ENCODE measurements at places on chromosomes 4 and X.

DNA sequence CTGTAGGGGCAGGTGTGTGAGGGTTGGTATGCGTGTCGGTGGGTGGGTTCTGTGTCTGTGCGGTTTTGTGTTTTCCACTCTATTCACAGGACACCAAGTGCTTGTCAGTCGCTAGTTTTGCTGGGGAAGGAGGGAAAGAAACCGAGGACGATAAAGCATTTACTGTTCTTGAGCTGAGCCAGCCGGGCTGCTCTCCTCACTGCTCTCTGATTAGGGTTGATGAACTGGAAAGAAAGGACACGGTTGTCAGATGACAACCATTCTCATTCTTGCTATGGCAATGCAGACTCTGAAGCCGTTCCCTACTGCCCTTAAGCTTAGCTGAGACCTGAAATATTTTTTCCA, 832 bp downstream of the EGFL6 start:
- no peak for DNase-seq

DNA sequence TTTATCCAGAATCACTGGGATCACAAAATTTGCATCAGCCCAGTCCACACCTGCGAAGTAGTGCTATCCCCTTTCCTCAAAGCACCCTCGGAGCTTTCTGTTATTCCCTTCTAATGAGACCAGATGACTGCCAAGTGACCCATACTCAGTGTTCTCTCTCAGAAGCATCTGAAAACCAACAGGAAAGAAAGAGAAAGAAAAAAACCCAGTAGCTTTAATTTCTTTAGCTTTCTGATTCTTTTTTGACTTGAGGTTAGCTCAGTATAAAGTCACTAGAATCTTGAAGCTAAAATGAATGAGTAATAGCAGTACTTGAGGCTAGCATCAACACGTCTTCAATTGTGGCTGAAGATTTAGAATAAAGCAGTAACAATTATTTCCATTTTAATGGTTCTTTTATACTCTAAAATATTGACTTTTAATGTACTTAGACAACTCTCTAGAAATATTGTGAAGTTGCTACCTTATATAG, 124.4 kb downstream of the ANK2 start:
- DNase-seq: no peak

DNA sequence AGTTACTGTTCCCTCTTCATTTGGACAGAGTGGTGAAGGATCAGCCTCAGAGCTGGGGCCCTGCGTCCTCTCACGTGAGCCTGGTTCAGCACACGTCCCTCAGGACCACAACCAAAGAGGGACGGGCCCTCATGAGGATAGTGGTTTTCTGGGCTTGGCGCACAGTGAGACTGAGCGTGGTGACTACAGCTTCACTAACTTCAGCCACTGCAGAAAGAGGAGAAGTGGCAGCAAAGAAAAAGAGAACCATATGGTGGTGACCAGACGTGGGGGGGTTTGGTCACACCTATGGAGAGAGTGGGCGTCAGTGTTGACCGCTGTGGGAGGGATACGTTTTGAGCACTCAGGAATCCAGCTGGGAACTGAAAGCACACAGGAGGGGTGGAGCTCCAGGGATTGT, 21.8 kb upstream of the TNIP3 start:
- DNase-seq: no peak

GRCh38 chrX:154800478-154801210, 4.6 kb downstream of the MPP1 start:
- DNase-seq: no peak

DNA sequence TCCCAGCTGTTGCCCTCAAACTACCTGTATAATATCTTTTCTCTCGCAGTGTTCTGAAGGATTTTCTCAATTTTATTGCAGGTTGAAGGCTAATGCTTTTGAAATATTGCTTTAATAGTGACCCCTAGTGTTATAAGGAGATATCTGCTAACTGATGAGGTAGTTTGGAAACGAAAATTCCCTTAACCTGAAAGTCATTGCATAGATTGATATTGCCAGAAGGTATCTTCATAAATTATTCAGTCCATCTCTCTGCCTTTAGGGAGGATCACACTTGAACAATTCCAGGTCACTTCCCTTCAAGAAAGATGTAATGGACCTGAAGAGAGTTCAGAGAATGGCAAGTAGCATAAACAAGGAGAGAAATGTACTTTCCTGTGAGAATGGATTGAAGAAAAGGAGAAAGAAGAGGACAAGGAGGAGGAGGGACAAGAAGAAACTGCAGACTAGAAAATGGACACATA, 44.1 kb downstream of the TIGD4 start:
- DNase-seq: no peak

GRCh38 chr4:143337600-143338287, 1.1 kb downstream of the GAB1 start:
- no peak for DNase-seq

- DNase-seq: no peak
Observed at GRCh38 chr4:154526151-154526550, 24.0 kb downstream of the PLRG1 start.

DNA sequence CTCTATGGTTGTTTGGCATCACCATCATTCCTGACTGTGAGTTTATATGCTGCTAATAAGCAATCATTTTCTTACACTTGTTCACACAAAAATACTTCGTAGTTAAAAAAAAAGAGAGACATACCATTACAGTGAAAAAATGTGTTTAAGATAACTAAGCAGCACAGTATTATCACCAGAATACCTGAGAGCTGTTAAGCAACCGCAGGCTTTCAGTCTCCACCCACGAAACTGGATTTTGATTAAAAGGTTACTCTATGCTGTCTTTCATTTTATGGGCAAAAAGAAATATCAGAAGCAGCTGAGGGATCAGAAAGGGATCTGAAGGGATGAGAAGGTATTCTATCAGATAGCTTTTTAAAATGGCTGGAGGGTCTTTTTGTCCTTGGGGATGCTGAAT, 148.3 kb downstream of the NEK1 start:
- no peak for DNase-seq

GRCh38 chrX:131818297-131818936, 204.7 kb upstream of the STK26 start:
- DNase-seq: no peak

DNA sequence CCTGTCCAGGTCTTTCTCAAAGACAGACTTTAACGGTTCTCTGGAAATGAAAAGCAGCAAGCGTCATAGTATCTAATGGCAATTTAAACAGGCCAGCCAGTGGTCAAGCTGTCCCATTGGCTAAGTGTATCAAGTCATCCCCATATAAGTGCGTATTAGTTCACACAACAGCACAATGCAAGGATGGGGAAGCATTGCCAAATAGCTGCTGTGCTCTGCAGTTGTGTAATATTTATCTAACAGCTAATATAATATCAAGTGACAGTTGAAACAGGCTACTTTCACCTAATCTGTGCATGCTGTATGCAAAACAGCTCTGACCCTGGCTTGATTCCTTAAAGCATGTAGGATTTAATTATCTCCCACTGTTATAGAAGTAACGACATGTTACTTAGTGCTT, 134.8 kb upstream of the PPARGC1A start:
- DNase-seq: no peak

DNA sequence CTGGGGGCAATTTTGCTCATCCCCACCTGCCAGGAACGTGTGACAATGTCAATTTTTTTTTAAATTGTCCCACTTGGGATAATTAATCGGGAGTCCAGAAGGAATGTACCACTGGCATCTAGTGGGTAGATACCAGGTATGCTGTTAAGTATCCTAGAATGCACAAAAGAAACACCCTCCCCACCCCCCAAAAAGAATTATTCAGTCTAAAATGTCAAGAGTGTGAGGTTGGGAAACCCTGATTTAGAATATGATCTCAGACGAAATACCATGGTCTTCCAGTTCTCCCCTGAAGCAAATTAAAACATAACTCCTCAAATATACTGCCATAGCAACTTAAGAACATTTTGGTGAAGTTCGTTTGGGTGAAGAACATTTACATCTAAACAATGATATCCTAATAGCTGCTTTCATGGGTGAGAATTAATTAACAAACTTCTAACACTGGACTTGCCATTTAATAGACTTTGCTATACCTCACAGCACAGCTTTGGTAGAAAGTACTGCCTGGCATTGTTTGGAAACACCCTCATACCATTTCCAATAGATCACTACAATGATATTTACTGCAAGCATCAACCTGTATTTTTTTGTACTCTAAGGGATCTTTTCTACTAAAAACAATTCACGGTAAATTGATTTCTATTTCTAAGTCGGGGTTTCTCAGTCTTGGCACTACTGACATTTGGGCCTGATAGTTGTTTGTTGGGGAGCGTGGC, 36.5 kb downstream of the SH3RF1 start:
- no peak for DNase-seq

GRCh38 chrX:108148524-108148923, 56.9 kb downstream of the ATG4A start:
- no peak for DNase-seq

- DNase-seq: no peak
Observed at GRCh38 chrX:83771664-83772063, 89.3 kb upstream of the CYLC1 start.

DNA sequence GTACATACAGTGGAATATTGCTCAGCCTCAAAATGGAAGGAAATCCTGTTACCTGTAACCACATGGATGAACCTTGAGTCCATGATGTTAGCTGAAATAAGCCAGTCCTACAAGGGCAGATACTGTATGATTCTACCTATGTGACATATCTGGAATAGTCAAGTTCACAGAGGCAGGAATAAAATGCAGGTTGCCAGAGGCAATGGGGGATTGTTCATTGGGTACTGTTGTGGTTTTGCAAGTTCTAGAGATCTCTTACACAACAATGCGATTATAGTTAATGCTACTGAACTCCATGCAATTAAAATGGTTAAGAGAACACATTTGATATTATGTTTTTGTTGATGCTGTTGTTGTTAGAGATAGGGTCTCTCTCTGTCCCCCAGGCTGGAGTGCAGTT, 74.6 kb downstream of the SHROOM2 start:
- no peak for DNase-seq

- no peak for DNase-seq
Observed at GRCh38 chrX:133928365-133928764, 57.0 kb downstream of the GPC3 start.

- DNase-seq: no peak
Observed at GRCh38 chr4:15510961-15511360, 41.3 kb downstream of the CC2D2A start.

- DNase-seq: no peak
Observed at GRCh38 chrX:77450996-77451395, 3.8 kb downstream of the FGF16 start.

DNA sequence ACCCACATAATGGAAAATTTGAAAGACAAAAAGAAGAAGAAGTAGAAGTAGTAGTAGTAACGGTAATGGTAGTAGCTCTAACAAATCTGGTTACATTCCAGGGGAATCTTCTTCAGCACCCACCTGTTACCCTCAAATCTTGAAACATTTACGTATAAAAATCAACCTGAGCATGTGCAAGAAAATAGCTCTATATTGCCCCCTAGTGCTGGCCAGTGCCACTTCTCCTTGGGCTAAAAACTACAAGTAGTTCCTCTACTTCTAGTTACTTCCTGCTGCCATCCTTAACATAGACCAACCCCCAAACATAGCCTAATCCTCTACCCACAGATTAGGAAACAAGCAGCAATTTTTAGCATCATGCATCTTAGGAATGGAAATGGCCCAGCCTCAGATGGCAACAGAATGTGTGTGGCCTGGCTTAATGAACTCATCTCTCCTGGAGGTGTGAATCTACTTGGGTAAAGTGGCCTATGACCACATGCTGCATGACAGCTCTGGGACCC, 3.1 kb downstream of the PDGFC start:
- peak; percentile 81 for DNase-seq

DNA sequence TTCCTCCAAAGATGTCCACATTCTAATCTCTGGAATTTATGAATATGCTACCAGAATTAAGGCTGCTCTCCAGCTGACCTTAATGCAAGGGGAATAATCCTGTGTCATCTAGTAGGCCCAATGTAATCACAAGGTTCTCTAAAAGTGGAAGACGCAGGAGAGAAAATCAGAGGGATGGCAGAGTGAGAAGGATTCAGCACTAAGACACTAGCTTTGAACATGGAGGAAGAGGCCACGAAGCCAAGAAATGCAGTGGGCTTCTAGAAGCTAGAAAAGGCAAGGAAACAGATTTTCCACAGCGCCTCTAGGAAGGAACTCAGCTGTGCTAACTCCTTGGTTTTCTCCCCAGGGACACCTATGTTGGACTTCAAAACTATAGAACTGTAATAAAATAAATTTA, 240.7 kb upstream of the TRAM1L1 start:
- no peak for DNase-seq
